ENCODE measurements at places on chromosomes 1 and 21. TPM values are rescaled to one million over a fixed set of nuclear protein-coding genes. Genes with fewer than 3 reads are reported as not detected.

Gene CDK11A
- 47.0 TPM for total RNA-seq

GRCh38 chr1:153629971-153630370 lies 1.7 kb downstream of the S100A1 start:
- no peaks in the 10 kb centered on the region for H3K27me3 ChIP-seq
- no peak overlapping the region for H3K27ac ChIP-seq
- peaks cover 38% of the 10 kb centered on the region for H3K4me1 ChIP-seq
- peaks cover 17% of the 10 kb centered on the region for H3K36me3 ChIP-seq

DNA sequence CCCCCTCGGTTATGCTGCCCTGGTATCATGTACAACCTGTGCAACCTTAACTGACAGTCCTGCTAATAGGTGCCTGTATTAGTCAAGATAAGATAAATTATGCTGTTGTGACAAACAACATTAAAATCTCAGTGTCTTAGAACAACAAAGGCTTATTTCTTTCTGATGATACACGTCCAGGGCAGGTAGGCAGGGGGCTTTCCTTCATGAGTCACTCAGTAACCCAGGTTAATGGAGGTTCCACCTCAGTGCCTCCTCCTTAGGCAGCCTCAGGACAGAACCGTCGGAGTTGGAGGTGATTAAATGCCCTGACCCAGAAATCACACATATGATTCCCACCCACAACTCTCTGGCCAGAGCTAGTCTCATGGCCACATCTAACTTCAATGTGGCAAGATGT lies 94.6 kb upstream of the CASZ1 start:
- peaks cover 10% of the 10 kb centered on the region for H3K27me3 ChIP-seq
- no peak for DNase-seq
- peaks cover 31% of the 10 kb centered on the region for H3K4me1 ChIP-seq

Gene CAPN9
- total RNA-seq = 0.72 TPM

DNA sequence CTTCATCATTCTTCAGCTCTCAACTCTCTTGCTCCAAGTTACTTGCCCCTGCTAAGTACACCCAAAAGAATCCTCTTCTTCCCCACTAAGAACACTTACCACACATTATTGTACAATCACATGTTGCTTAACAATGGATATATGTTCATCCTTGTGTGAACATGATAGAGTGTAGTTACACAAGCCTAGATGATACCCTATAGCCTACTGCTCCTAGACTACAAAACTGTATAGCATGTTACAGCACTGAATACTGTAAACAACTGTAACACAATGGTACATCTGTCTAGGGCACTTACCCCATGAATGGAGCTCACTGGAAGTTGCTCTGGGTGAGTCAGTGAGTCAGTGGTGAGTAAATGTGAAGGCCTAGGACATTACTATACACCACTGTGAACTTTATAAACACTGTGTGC lies 77.4 kb downstream of the RERE start:
- no peak overlapping the region for H3K27ac ChIP-seq
- H3K27me3 ChIP-seq = no peaks in the 10 kb centered on the region
- DNase-seq = no peak
- H3K4me3 ChIP-seq = no peak overlapping the region
- peaks cover 32% of the 10 kb centered on the region for H3K36me3 ChIP-seq

DNA sequence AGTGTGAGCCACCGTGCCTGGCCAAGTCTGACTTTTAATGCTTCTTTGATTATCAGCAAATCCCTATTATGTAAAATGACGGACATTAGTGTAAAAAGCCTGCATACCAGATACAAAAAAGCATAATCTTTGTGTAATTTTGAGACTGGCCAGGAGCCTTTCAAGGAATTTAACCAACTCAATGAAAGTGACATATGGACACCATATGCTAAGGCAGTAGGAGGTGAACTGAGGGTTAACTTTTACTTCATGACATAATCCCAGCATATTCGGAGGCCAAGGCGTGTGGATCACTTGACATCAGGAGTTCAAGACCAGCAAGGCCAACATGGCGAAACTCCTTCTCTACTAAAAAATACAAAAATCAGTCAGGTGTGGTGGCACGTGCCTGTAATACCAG lies 94.6 kb downstream of the EIF4G3 start:
- H3K4me3 ChIP-seq = no peak overlapping the region
- peak overlapping the region; percentile 70 for H3K27ac ChIP-seq
- no peak for DNase-seq
- peaks cover 9% of the 10 kb centered on the region for H3K4me1 ChIP-seq

GRCh38 chr1:210499956-210500355 lies 171.3 kb downstream of the HHAT start:
- no peak for DNase-seq
- peaks cover 4% of the 10 kb centered on the region for H3K4me1 ChIP-seq
- H3K36me3 ChIP-seq = no peaks in the 10 kb centered on the region
- H3K27me3 ChIP-seq = no peaks in the 10 kb centered on the region
- no peak overlapping the region for H3K4me3 ChIP-seq
